NCI-H524 treated with DMSO at 0.1 percent for 48 hours (cell line): ENCODE measurements at places on chromosomes 7 and 10.

- no peak for DNase-seq
Observed at GRCh38 chr10:102421507-102421756, 796 bp downstream of the FBXL15 start.

DNA sequence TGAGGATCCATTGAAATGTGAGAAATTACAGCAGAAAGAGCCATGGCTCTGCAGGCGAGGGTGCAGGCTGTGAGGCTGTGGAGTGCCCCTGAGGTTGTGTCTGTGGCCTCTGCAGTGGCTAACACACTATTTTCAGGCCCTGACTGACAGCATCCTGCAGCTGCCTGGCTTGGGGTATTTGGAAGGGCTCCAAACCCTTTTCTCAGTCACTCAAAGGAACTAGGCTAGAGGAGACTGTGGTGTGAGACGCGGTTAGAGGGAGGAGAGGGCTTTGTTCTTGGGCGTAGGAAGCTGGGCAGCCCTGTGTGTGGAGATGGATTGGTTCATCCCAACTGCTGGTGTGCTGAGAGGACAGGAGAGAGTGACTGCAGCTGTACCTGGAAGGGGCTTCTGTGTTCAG lies 134.9 kb downstream of the RAMP3 start:
- DNase-seq = peak; percentile 14

DNA sequence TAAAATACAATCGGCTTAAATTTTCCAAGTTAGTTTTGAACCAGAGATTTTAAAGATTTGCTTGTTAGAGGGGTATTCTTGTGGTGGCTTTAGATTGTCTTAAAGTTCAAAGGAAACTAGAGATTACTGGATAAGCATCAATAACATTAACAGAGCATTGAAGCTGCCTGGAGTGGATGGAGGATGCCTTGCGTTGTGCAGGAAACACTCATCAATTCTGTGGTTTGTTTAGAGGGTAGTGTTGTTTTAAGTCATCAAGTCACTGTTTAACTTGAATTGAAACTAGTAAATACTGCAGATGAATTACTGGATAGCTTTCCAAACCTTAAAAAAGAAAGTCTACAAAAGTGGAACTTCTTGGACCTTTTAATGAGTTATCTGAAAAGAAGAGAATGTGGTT lies 218.6 kb downstream of the CELF2 start:
- DNase-seq = no peak

GRCh38 chr10:120770496-120770895 lies 80.7 kb upstream of the WDR11 start:
- DNase-seq = no peak

DNA sequence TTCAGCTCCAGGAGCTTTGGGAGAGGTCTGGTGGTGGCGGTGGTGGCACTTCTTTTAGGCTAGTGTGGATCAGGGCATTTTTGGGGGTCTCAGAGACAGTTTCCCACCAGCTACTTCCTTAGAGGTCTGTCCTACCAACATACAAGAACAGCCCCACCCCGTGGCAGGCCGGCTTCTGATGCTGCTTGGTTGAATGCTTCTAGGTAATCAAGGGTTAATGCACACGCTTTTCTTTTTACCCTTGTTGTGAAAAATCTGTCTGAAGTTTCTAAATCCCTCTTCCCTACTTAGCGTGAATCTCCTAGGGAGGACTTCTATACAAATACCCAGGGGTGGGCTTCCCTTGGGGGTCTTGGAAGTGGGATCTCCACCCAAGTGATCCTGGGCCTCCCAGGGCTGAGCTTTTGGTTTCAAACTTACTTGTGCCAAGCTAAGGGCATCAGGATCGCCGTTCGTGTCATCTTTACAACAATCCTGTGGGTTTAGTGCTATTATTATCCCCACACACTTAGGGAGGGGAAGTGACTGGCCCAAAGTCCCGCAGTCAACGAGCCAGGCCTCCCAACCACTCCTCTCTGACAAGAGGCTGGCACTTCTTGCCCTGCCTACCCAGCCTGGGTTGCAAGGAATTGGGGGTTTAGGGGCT lies 1.7 kb downstream of the SH2B2 start:
- no peak for DNase-seq

GRCh38 chr7:137862964-137863363 lies 16.2 kb upstream of the DGKI start:
- no peak for DNase-seq

DNA sequence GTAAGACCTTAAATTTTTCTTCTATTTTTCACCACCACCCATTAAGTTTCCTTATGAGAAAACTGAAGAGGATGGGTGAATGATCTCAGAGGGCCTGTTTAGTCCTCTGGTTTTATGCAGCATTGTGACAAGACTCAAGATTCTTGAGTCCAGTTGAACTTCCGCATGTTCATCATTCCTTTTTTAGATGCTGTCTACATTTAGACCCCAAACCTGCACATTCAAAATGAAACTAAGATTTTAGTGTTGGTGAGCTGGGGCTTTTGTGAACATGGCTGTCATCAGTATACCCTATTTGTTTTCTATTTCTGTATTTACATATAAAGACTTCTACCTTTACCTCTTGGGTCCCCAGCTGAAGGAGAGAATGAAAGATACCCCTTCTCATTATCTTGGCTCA lies 31.1 kb downstream of the NET1 start:
- DNase-seq = no peak

- DNase-seq = no peak
Observed at GRCh38 chr10:86291616-86292340, 74.8 kb downstream of the GRID1 start.

DNA sequence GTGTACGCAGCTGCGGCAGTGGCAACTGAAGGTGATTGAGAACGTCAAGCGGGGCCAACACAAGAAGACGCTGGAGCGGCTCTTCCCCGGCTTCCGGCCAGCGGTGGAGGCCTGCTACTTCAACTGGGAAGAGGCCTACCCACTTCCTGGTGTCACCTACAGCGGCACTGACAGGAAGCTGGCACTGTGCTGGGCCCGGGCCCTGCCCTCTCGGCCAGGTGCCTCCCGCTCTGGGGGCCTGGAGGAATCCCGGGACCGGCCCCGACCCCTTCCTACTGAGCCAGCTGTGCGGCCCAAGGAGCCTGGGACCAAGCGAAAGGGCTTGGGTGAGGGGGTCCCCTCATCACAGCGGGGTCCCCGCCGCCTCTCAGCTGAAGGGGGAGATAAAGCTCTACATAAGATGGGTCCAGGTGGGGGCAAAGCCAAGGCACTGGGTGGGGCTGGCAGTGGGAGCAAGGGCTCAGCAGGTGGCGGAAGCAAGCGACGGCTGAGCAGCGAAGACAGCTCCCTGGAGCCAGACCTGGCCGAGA lies 6.5 kb downstream of the ZSWIM8 start:
- DNase-seq = no peak

GRCh38 chr10:88152728-88153133 lies 289.3 kb downstream of the PTEN start:
- DNase-seq = no peak

DNA sequence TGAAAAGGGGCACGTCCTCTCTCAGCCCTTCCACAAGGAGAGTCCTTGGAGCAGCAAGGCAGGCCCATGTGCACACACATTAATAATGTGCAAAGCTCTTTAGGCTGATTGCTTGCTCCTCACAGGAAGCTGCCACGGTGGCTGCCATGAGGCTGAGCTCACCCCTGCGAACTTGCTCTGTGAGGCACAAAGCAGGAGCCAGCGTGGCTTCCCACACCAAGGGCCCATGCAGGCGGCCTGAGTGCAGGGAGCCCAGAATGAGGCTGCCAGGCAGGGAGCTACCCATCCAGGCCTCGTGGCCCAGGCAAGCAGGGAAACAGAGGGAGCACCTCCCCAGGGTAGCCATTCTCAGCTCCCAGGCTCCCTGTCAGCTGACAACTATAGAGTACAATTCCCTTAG lies 242.9 kb downstream of the GRID1 start:
- no peak for DNase-seq

DNA sequence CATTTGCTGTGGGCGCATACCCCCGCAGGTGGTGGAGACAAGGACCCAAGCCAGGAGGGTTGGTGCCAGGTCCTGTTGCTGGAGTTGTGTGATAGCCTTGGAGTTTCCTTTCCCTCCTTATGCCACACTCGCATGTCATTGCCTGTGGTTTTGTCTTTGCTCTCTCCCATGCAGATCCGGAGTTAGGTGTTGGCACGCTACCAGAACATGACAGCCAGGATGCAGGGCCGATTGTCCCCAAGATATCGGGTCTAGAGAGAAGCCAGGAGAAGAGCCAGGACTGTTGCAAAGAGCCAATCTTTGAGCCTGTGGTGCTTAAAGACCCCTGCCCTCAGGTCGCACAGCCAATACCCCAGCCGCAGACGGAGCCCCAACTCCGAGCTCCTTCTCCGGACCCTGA lies 369.2 kb upstream of the GALNT17 start:
- no peak for DNase-seq

DNA sequence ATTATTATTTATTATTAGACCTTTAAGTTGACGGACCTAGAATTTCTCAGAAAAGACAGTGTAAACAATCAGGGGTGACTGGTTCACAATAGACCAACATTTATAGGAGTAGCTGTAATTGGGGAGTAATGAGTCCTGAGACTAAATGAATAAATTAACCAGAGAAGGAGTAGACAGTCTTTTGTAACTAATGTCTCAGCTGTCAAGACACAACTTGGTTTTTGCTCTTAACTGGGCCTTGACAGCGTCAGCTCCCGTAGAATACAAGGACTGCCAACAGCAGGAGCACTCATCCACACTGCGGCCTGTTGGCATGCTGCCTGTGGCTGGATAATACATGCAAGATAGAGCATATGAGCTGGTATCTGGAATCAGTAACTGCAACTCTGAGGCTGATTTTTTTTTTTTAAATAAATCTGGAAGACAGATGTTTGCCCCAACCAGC lies 123.9 kb downstream of the CACNA2D1 start:
- peak; percentile 85 for DNase-seq

- no peak for DNase-seq
Observed at GRCh38 chr10:128080231-128080630, 46.0 kb downstream of the MKI67 start.

- DNase-seq = no peak
Observed at GRCh38 chr10:75170215-75170614, 40.4 kb upstream of the VDAC2 start.

- DNase-seq = no peak
Observed at GRCh38 chr7:47605816-47606575, 24.1 kb upstream of the TNS3 start.

DNA sequence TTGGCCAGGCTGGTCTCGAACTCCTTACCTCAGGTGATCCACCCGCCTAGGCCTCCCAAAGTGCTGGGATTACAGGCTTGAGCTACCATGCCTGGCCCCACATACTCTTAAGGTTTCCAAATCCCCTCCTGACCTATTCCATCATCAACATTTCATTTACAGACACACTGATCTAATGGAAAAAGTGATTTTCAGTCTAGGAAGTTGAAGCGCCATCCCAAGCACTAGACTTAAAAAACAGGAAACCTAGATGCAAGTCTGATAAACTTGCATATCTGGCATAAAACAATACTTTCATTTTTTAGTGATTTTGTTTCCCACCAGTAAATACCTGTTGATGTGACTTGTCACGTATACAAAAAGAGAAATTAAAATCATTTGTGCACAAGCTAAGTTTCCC lies 44.0 kb downstream of the DNMBP start:
- DNase-seq = no peak

GRCh38 chr7:134394056-134394455 lies 64.8 kb downstream of the AKR1B1 start:
- no peak for DNase-seq

GRCh38 chr7:157687158-157687557 lies 350.4 kb downstream of the DNAJB6 start:
- DNase-seq = no peak

- DNase-seq = no peak
Observed at GRCh38 chr10:33698033-33698432, 363.6 kb upstream of the NRP1 start.

DNA sequence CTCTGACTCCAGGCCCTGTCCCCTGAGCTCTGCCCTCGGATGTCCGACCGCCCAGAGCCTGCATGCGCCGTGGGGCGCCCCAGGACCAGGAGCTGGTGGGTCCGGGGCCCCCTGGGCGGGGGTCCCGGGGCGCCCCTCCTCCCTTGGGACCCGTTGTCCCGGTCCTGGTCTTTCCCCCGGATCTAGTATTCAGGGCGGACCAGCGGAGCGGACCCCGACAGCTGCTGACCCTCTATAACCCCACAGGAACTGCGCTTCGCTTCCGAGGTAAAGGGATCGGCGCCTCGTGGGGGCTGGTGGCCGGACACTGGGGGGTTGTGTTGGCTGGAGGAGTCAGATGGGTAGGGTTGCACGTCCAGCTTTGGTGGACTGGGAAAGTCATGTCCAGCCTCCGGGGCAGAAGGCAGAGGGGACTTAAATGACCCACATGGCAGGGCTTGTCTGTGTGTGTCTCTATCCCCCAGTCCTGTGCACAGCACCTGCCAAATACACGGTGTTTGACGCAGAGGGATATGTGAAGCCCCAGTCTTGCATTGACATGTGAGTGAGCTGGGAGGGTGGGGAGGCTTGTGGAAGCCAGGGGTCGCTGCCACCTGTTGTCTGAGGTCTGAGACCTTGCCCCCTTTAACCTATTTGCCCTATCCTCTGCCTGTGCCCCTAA lies 520 bp downstream of the MOSPD3 start:
- DNase-seq = no peak

DNA sequence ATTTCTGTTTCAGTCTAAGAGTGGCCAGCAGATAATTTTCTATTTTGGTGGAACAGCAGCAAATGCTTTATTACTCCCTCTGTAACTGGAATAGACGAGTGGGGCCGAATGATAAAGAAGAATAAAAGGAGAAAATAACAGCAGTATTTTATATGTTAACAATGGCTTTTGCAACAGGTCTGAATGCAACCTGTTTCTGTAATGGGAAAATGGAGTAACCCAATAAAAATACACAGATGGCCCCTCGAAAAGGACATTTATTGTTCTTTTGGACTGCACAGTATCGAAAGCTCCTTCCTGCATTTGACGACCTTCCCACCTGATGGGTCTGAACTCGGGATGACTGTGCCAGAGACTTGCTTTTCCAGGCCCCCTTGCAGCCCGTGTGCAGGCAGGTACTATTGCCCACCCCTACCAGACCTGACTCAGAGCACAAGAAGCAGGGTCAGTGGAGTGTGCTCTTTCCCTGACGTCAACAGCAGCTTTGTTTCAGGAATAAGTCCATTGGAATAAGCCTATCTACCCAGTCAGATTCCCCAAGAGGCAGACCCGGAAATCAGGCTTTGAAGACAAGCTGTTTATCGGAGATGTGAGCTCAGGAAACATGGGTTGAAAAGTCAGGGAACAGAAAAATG lies 306.5 kb upstream of the NEBL start:
- no peak for DNase-seq

DNA sequence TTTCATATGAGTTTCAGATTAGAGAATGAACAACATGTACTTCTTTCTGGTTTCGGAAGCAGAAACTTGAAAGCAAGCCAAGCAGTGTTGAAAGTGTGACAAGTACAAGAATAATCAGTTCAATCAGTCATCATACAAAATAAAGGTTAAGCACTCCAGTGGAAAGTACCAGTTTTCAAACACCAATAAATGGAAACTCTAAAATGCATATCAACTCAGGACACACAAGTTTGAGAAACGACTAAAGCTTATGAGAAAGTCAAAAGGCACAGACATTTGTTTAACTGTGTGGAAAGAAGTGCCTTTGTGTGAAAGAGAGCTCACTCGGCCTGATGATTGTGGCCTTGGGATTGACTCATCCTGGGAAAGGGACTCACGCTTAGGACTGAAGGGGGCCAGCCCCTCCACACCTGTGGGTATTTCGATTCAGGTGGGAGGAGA lies 60.6 kb upstream of the AKR1C1 start:
- DNase-seq = no peak

GRCh38 chr10:55063811-55064210 lies 262.8 kb upstream of the PCDH15 start:
- no peak for DNase-seq
